ENCODE measurements at places on chromosomes 1 and 21. TPM values are rescaled to one million over a fixed set of nuclear protein-coding genes. Genes with fewer than 3 reads are reported as not detected.
A peak's percentile ranks its signal among the peaks of the same experiment; 100 is the strongest.

- peak; percentile 25 for DNase-seq
These were observed 455 bp downstream of the UCHL5 start for GRCh38 chr1:193058529-193059281.

The BSND gene
- total RNA-seq: not detected

The GABPA gene
- 39.5 TPM for total RNA-seq

DNA sequence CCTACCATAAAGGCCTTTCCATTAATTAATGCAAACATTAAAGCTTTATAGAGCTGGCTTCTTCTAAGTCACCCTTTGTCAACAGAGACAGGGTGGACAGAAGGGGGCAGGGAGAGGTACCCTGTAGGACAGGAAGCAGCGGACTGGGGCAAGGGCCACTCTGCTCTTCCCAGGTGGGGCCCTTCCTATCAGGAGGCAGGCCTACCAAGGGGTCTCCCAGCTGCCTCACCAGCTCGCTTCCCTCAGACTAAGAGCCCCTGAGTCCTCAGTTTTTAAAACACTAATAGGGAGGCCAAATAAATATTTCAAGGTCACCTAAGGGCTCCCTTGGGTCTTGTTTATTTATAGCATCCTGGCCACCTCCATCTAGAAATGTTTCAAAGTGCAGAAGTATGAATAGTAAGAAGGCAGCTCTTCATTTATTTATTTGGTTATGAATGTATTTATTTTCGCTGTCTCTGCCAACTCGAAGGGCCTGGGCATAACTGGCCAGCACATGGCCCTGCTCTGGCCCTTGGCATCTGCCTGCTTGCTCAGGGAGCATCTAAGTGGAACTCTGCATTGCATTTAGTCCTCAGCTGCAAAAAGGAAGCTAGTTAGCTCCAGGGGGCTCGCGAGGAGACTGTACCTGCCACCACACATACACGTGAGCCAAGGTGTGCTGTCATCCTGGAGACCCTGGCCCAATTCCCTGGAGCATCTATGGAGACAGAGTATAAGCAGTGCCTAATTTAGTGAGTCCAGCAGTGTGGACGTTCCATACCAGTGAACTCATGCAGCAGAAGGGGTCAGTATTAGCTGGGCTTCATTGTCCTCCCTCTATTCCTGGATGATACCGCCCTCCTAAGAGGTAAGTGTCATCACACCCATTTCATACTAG is 395.1 kb upstream of the VAMP3 start:
- DNase-seq: no peak

GRCh38 chr1:67479146-67479891 is 49.1 kb upstream of the SERBP1 start:
- peak; percentile 75 for DNase-seq

DNA sequence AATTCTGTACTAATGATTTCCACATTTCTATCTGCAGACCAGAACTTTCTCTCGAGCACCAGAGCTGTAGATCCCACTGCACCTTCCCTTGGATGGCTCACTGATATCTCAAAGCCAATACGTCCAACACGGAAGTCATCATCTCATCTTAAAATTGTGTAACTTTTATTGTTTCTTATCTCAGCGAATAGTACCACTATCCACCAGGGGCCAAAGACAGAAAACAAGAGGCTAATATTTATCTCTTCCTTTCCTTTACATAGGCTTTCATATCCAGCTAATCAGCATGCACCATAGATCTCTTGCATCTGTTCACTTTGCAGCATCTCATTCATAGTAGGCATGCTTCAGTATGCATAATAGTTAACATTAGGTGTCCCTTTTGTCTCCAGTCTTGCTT is 303.6 kb downstream of the PTPRC start:
- DNase-seq: no peak

DNA sequence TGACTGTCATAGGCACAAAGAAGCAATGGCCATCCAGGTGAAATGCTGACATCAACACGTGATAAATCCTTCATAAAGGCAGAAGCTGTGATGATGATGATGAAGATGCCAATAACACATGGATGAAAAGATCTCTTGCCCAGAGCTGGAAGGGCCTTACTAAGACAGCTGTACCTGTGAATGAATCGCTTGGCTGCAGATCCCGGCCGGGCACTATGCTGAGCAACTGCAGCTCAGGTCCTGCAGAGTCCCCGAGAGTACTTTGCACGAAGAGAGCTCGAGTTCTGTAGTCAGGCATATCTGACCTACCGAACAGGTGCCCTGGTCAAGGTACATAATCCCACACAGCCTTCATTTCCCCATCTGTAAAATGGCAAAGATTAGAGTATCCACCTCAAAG is 48.8 kb downstream of the PGBD5 start:
- no peak for DNase-seq

The RNU1-3 gene
- 2,125 TPM for total RNA-seq

DNA sequence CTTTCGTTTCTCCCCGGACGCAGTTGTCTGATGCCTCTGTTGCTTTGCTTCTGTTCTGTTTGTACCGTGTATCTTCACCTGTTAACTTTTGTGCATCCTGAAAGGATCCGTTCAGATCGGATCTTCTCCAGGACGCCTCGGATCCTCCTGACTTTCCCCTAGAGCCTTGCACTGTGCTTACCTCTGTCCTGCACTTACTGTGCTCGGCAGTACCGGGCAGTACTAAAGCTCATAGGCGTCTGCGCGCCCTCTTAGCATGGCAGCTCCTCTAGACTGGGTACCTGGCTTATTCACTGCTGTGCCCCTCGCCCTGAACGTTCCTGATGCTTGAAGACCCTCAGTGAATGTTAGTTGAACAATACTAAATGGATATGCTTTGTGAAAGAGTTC is 934 bp downstream of the SCP2 start:
- DNase-seq: no peak

Measured in uterus (tissue), 4 donors.